NCI-H2081 treated with DMSO at 0.1 percent for 48 hours (cell line): ENCODE measurements at places on chromosomes 1 and 21.

GRCh38 chr1:234315588-234315987 is 57.7 kb upstream of the COA6 start:
- no peak for DNase-seq

GRCh38 chr1:24293392-24294227 is 25.5 kb upstream of the GRHL3 start:
- DNase-seq = no peak

DNA sequence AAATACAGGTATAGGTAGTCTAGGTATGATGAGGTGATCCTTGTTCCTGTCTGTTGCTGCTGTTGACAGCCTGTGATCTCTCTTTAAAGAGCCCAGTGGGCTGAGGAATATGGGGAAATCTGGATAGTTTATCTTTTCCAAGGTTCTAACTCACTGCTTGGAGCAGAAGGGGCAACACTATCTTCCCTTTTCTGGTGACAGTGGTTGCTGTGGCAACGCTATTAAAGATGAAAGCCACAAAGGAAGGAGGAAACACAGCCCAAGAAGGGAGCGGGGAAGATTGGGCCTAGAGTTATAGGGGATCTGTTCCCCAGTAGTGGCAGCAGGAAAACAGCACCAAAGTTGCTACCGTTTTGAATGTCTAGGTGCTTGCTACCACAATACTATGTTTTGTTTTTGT is 8.8 kb downstream of the PCP4L1 start:
- no peak for DNase-seq

DNA sequence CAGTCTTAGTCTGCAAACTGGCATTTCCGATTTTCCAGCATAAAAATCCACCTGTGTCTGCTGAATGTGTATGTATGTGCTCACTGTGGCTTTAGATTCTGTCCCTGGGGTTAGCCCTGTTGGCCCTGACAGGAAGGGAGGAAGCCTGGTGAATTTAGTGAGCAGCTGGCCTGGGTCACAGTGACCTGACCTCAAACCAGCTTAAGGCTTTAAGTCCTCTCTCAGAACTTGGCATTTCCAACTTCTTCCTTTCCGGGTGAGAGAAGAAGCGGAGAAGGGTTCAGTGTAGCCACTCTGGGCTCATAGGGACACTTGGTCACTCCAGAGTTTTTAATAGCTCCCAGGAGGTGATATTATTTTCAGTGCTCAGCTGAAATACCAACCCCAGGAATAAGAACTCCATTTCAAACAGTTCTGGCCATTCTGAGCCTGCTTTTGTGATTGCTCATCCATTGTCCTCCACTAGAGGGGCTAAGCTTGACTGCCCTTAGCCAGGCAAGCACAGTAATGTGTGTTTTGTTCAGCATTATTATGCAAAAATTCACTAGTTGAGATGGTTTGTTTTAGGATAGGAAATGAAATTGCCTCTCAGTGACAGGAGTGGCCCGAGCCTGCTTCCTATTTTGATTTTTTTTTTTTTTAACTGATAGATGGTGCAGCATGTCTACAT is 2.5 kb upstream of the OLFML3 start:
- DNase-seq = no peak

GRCh38 chr1:187262731-187263130 is 434.0 kb downstream of the PLA2G4A start:
- no peak for DNase-seq

DNA sequence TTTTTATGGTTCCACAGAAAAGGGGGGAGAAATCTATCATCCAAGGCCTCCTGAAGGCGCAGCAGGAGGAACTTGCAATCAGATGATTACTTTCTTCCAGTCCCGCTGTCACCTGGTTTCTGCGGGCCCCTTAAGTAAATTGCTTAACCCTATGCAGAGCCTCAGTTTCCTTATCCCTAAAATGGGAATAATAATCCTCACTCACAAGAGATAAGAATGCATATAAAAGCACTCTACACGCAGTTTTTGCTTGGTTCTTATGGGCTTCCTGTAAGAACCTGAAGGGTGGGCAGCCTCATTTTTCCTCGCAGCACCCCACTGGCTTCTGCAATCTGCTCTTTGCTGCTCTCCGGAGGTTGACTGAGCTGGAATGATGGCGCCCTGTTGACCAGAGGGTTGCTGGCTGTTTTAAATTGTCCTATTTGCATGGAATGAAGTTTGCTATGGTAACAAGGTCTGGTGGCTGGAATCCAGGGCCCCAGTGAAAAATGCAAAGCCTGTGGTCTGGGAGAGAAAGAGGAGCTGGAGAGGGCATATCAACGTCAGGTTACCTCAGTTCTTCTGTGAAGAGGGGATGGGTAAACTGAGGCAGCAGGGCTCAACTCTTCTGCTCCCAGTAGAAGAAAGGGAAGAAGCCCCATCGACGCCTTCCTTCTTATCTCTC is 1.0 kb upstream of the KAZN start:
- DNase-seq = no peak

GRCh38 chr21:25467896-25468295 is 139.4 kb downstream of the MRPL39 start:
- DNase-seq = no peak

DNA sequence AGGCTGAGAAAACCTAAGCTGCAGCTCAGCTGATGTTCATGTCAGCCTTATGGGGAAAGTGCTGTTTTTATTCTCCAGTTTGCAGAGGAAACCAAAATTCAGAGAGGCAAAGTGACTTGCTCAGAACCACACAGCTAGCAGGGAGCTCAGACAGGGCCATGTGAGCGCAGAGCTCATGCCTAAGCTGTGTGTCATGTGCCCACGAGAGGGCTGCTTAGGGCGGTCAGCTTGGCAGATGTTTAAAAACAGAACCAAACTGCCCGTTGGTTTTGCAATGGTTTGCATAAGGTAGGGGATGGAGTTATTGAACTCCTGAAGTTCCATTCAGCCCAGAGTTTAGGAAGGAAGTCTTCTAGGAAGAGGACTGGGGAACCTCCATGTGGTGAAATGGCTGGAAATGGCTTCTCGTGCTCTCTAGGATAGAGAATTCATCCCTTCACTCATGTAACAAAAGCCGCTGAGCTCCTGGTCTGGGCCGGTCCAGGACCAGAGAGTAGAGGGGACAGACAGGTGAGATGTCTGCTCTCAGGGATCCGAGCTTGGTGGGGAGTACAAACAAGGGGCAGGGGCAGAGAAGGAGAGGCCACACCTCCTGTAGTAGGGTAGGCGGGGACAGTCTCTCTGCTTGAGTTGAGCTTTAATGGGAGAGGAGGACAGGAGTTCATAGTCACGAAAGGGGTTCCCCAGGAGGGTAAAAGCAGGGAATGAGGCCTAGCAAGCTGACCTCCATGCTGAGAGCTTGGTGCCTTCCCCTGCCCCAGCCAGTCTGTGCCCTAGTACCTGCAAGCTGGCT is 46.9 kb downstream of the ARHGEF10L start:
- DNase-seq = no peak

DNA sequence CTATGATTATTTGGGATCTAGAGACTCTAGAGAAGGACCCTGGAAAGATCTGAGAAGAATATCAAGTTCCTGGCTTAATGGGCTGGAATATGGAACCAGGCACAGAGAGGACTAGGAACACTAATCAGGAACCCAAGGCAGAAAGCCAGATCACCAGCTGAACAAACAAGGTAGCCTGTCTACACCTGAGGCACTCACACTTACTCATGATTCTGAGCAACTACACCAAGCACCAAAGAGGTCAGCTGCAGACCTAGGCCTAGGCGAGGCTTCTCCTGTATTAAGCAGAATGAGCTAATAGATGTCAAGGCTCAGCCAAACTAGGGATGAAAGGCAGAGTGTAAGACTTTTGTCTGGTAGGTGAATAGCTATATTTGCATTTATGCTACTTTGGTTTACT is 368.1 kb downstream of the LTN1 start:
- DNase-seq = no peak

- no peak for DNase-seq
These were observed at the start of gene CRYBG2 for GRCh38 chr1:26353976-26354820. Gene CRYBG2 (minus strand): TSS chr1:26354130. CDS start chr1:26346657, 7,473 bp downstream.

GRCh38 chr1:8966606-8967005 is 20.9 kb downstream of the CA6 start:
- DNase-seq = no peak

DNA sequence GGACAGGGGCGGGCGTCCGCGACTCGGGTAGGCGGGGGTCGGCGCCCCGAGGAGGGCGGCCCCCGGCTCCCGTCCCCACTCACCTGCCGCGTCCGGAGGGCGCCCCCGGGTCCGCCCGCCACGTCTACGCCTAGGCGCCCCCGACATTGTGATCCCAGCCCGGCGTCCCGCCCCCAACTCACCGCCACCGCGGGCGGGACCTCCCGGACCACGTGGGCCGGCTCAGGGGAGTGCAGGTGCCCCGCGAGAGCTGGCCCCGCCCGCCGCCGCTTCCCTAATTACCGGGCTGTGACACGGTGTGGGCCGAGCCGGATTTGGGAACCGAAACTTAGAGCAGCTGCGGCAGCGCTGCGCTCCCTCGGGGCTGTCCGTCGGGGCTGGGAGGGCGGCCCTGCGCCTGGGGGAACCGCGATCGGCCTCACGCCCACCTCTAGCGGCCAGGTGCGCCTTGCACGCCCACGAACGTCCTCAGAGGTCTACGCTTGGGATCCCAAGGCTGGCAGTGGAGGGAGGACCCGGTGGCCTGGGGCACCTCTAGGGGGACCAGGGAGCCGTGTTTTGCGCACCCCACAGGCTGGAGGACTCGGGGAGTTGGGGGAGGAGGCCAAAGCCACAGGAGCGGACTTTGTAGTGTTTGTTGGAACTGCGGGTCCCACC is 521 bp upstream of the NADK start:
- DNase-seq = no peak

GRCh38 chr1:202282596-202283283 is 59.0 kb downstream of the UBE2T start:
- no peak for DNase-seq

- DNase-seq = no peak
These were observed 93.7 kb upstream of the C1orf174 start for GRCh38 chr1:3993619-3994375.

GRCh38 chr1:12543740-12544154 is 74.3 kb downstream of the DHRS3 start:
- no peak for DNase-seq

DNA sequence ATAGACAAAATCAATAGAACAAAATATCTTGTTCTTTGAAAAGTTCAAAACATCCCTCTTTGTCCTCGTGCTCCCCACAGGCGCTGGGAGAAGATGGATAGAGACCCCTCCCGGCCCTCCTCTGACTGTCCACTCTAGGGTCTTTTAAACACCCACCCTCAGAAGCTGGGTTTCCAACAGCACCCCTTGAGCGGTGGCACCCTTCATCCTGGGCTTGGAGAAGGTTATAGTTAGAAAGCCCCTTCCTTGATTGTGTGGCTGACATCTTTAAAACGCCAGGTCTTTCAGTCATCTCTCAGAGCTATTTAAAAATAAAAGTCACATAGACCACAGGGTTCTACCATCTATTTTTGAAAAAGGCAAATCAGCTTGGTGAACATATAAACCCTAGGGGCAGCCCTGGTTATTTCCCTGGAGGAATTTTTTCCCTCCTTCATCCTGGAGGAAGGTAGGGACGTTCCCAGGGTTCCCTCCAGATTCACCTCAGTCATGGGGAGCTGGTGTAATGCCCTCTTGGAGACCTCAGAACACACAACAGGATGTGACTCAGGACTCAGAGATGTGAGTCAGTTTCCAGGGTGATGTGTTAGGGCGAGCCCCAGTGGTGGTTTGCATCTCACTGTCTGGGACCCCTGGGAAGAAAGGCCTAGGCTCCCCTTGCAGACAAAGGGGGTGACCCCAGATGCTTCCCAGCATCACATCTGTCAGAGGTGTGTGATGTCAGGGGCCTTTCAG is 138.5 kb downstream of the CLIC6 start:
- DNase-seq = no peak

DNA sequence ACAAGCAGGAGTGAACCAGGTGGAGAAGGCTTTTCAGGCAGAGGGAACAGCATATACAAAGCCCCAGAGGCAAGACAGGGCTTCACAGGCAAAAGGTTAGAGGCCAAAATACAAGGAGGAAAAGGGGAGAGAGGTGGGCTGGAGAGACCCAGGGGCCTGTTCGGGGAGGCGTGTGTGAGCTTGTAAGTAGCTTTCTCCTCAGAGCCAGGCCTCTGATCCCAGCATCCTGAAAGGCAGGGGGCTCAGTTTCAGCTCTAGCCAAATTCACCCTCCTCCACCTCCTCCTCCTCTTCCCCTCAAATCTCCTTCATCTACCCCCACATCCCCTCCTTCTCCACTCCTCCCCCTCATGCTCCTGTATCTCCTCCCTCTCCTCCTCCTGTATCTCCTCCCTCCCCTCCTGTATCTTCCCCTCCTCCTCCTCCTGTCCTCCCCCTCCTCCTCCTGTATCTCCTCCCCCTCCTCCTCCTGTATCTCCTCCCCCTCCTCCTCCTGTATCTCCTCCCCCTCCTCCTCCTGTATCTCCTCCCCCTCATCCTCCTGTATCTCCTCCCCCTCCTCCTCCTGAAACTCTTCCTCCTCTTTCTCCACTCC is 148.6 kb downstream of the ST6GALNAC5 start:
- no peak for DNase-seq

DNA sequence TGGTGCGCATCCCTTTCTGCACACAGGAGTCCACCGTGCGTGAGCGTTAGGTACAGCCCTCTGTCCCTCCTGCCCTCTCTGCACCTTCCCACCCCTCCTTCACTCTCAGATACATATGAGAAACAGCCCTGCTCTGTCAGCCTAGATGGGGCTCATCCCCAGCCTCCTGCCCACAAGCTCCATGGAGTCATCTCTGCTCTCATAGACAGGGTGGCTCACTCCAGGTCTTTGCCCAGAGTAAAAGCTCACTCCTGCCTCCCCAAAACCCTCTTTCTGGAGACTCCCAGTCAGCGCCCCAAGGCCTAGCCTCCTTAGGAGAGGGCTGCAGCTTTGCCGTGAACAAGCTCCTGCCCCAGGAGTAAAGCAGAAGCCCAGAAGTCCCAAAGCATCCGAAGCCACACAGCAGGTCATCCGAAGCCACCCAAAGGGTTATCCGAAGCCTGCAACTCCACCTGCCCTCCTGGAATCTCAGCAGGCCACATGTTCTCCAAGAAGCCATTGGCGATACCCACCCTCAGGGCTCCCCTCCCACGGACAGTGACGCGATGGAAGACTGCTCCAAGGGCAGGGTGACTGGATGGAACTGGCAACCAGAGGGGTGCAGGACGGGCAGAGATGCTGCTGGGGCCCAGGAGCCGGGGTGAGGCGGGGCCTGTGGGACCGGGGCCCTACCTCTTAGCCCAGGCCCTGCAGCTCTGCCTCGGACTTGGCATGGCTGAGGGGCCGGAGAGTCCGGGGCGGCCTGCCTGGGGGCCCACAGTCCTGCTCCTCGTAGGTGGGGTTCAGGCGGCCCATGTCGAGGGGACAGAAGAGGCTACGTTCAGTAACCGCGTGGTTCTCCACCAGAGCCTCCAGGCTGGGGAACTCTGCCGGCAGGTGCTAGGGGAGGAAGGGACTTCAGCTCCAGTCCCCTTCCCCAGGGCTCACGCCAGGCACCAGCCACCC is 3.6 kb upstream of the KIF17 start:
- no peak for DNase-seq
